ENCODE measurements at places on chromosomes 1 and 21. TPM values are rescaled to one million over a fixed set of nuclear protein-coding genes. Genes with fewer than 3 reads are reported as not detected.

OPRD1 gene
- not detected for total RNA-seq

LRRC39 gene
- total RNA-seq, result not detected

SLC30A2 gene
- not detected for total RNA-seq

CBS gene
- total RNA-seq, result 16.2 TPM

MAN1C1 gene
- 1.1 TPM for total RNA-seq

ATP1A4 gene
- not detected for total RNA-seq

IL20 gene
- total RNA-seq, result 13.7 TPM

OR2T11 gene
- total RNA-seq, result not detected

GPR25 gene
- not detected for total RNA-seq

CIART gene
- 4.4 TPM for total RNA-seq

FCRL1 gene
- total RNA-seq, result not detected

Measured in hair follicular keratinocyte (primary cell).